Esophagus (tissue), 2 donors: ENCODE measurements at places on chromosomes 5 and 9. TPM values are rescaled to one million over a fixed set of nuclear protein-coding genes. Genes with fewer than 3 reads are reported as not detected.

GRXCR2 gene
- 0.04 TPM for polyA plus RNA-seq

KCTD16 gene
- polyA plus RNA-seq = under 0.01 TPM

PCDHAC1 gene
- not detected for polyA plus RNA-seq

SH2D3C gene
- polyA plus RNA-seq = 3.2 TPM

LRSAM1 gene
- polyA plus RNA-seq = 17.5 TPM

PCDHGA10 gene
- polyA plus RNA-seq = 1.2 TPM

GHR gene
- polyA plus RNA-seq = 1.6 TPM

INIP gene
- 7.0 TPM for polyA plus RNA-seq

SLC6A7 gene
- polyA plus RNA-seq = not detected

MEGF10 gene
- 0.02 TPM for polyA plus RNA-seq

HSD17B3 gene
- polyA plus RNA-seq = 0.58 TPM

OLFM1 gene
- polyA plus RNA-seq = 2.3 TPM

BTNL3 gene
- 0.02 TPM for polyA plus RNA-seq

IFNA21 gene
- polyA plus RNA-seq = not detected

GABRA6 gene
- polyA plus RNA-seq = not detected

JAKMIP2 gene
- polyA plus RNA-seq = 0.10 TPM

LCN9 gene
- not detected for polyA plus RNA-seq

OLFML2A gene
- polyA plus RNA-seq = 3.7 TPM

N4BP3 gene
- polyA plus RNA-seq = 26.2 TPM

LHX6 gene
- 0.63 TPM for polyA plus RNA-seq
